ENCODE measurements at places on chromosomes 4 and X.

- DNase-seq: no peak
Measured at GRCh38 chr4:184553891-184554290, 79.5 kb upstream of the IRF2 start.

DNA sequence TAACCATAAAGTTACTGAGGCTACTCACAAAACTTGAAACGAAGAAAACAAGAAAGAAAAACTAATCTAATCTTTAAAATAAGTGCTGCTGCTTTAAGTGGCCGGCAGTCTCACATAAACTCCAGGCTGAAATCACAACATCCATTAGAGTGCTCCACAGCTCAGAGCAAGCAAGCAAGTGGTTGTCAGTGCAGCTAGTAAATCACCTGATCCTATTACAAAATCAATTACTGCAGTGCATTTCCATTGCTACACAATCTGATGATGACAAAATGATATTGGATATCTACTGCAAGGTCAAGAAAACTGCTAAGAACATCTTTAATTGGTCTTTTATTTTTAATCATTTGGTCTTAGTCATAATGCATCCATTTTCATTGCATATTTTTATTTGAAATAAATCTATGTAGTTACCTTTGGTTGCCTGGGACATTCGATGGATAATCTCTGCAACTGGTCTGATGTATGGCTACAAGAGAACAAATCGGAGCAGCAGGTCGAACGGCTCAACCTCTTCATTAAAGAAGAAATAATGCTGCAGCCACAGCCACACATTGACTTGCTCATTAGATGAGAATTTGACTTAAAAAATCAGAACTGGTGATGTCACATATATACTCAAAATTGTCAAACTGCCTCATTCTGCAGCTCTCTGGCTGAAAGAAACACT, 87.7 kb downstream of the FBXW7 start:
- no peak for DNase-seq

GRCh38 chrX:153673428-153674218, at the start of gene PNCK:
Gene PNCK, minus strand, starts transcription at chrX:153673813. Its CDS starts 737 bp downstream, at chrX:153673076.
- DNase-seq: no peak

DNA sequence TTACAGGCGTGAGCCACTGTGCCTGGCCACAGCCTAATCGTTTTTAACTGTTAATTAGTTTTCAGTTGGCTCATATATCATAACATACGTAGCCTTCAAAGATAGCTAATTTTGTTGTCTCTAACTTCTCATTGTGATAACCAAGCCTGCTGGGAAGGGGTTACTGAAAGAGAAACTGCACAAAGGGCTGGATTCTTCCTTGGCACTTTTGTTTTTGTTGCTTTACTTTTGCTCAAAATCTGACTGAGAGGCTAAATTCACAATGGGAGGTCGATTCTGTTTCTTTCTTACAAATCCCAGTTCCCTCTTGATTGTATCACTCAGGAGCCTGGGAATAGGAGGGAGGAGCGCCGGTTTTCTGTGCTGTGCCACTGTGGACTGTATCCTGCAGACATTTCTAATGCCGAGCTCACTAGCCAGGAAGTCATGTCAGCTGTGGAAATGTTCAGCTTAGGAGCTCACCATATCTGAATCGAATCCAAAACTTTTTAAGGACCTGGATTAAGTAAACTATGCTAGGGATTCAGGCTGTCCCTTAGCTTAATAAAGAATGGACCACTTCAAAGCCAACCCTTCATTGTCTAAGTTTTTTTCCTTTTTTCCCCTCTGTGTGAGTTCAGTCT, 120.5 kb upstream of the FAT1 start:
- no peak for DNase-seq

DNA sequence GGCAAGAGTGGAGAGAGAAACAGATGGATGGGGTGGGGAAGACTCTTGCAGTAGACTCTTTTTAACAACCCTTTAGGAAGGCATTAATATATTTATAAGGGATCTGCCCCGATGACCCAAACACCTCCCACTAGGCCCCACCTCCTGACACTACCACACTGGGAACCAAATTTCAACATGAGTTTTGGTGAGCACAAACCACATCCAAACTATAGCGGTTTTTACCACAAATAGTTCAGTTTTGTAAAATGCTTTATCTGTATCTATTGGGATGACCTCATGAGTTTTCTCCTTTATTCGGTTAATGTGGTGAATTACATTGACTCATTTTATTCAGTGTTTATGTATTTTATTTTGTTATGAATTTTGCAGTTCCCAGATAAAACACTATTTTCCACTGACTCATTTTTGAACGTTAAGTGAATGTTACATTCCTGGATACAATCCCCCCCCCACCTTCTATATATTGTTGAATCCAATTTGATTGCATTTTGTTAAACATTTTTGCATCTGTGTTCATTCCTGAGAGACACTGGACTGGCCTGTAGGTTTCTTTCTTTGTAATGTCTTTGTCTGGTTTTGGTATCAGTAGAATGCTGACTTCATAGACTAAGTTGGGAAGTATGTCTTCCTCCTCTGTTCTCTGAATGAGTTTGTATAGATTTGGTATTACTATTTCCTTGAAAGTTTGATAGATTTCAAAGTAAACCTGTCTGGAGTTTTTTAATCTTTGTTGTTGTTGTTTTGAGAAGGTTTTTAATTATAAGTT, 13.9 kb upstream of the CPLX1 start:
- DNase-seq: no peak

GRCh38 chr4:34492414-34492813, 1751.9 kb downstream of the ARAP2 start:
- no peak for DNase-seq

- no peak for DNase-seq
Measured at GRCh38 chrX:63581398-63581797, 203.6 kb downstream of the ARHGEF9 start.

DNA sequence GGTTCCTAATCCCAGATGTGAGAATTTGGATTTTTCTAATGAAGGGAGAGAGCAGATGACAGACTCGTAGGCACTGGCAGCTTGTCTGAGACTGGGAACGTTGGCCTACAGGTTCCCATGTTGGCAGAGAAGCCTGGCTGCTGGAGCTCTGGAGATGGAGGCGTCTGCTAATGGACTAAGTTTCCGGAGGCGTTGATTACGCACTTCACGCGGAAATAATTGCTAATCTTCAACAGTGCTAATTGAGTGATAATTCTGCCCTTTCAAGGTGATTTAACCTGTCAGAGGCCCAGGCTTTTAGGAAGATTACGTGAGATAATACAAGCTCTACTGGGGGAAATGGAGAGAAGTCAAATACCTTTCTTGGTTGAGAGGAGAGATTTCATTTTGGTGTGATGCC, 77.4 kb downstream of the PSAPL1 start:
- no peak for DNase-seq

GRCh38 chrX:106611317-106611678, 480 bp upstream of the RADX start:
- DNase-seq: no peak

- no peak for DNase-seq
Measured at GRCh38 chr4:26884486-26884988, 23.9 kb downstream of the STIM2 start.

- DNase-seq: no peak
Measured at GRCh38 chrX:72123471-72124185, 8.1 kb downstream of the RTL5 start.

- no peak for DNase-seq
Measured at GRCh38 chr4:7638489-7638888, 203.8 kb upstream of the PSAPL1 start.

Measured in NCI-H2081 treated with DMSO at 0.1 percent for 48 hours (cell line).